ENCODE measurements at places on chromosomes 5 and 9.

DNA sequence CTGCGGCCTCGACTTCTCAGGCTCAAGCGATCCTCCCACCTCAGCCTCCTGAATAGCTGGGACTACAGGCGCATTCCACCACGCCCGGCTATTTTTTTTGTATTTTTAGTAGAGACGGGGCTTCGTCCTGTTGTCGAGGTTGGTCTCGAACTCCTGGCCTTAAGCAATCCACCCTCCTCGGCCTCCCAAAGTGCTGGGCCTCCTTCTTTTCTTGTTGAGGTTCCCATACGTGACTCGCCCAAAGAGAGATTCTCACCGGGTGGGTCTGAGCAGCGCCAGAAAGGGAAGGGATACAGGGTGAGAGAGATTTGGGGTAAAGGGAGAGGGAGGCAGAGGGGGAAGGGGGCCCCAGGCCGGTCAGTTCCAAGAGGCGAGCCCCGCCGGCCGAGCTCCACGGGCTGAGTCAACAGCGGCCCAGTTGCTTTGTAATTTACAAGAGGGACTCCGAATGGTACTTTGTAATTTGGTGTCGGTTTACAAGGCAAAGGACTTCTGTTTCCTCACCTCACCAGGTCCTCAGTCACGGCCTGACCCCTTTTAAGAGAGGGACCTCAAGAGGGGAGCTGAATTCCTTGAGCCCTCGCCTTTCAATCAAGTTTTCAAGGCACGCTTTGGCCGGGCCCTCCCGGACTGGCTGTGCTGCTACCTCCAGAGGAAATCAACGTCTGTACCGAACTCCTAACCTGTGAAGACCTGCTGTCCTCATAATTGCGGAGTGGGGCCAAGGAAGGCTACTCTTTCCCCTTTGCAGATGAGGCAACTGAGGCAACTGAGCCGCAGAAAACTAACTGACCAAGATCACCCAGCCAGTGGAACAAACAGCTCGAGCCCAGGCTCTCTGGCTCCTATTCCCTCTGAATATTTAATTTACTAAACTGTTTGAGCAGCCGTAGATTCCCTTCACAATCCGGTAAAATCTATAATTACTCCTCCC is 3.3 kb upstream of the DMRT2 start:
- no peak for DNase-seq

DNA sequence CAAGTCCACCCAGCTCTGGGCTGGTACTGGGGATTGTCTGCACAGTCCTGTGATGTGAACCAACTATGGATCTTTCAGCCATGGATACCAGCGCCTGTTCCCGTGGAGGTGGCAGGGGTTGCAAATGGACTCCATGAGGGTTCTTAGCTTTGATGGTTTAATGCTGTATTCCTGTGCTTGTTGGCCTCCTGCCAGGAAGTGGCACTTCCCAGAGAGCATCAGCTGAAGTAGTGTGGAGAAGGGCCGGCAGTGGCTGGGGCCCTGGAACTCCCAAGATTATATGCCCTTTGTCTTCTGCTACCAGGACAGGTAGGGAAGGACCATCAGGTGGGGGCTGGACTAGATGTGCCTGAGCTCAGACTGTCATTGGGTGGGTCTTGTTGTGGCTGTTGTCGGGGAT is 1104.8 kb upstream of the COX7C start:
- DNase-seq: no peak

DNA sequence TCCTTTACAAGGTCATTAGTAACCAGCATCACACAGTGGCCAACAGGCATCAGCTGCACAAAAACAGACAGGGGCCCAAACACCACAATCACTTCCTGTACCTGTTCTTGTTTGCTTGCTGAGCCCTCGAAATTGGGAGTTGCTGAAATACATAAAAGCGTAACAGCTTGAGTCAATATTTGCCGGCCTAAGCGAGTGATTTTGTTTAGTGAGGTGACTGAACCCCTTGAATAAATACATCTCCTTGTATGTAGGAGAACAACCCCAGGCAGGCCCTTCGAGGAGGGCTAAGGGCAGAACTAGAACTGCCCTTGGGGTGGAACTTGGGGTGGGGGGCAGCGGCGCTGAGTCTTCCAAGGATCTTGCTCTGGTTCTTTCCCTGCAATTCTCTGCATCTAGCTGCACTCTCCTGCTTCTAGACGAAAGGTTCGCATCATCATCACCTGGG is 502.5 kb downstream of the RASEF start:
- DNase-seq: no peak

GRCh38 chr5:111655169-111655924 is 101.6 kb downstream of the NREP start:
- DNase-seq: no peak

DNA sequence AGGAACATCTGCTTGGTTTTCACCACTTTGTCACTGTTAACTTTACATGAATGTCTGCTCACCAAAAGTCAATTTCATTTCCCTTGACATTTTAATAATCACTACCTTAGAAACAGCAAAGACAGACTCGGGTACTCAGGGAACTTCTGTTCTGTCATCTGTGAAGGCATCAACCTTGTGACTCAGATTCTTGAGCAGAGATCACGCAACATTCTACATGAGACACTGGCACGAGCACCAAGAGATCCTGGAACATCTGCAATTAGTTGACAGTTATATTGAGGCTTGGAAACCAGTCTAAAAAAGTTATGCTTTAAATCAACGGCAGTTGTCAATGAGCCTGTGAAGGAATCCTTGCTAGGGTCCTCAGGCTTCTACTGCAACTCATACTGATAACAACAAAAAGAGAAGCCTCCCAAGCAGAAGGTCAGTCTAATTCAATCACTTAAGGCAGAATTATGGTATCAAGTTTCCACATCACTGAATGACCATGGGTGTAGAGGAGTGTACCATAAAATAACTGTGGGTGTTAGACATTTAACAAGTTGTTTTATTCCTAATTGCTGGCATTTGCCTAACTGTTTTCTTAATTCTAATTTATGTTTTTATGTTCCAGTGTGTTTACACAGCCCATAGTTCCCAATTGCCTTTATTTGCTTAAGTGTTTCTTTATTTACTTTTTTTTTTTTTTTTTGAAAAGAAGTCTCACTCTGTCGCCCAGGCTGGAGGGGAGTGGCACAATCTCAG is 3.3 kb upstream of the PBX3 start:
- no peak for DNase-seq

- DNase-seq: no peak
Measured at GRCh38 chr5:80437326-80437725, 29.5 kb downstream of the ZFYVE16 start.

DNA sequence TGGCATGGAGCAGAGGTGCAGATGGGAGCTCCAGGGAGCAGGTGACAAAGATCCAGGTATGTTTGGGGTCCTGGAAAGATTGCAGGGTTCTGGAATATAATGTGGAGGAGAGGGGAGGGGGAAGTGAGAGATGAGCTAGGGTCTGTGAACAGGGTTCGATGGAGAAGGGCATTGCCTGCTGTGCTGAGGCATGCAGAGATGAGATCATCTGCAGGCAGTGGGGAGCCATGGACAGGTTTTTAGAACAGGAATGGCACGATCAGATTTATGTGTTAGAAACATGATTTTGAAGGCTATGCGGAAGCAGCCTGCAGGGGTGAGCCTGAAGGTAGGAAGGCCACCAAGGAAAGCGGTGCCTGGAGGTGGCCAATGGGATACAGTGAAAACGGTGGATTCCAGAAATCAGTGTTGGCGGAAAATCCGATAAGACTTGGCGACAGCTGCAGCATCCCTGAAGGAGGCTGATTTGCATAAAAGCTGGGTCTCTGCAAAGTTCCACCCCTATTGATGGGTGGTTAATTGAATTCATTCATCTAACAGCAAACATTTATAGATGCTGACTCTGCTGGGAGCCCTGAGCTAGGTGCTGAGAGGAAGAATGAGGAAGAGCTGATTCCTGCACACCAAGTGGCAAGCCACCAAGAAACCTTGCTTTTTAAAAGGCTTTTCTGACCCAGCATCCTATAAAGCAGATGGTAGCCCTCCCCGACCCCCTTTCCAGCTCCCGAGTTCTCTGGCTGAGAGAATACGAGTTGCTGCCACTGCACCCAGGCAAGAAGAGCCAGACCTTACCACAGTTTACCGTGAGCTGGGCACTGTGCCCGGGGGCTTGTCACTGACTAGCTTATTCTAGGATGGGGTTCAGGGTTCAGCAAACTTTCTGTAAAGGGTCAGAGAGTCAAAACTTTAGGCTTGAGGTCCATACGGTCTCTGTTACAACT is 139.2 kb upstream of the SMIM23 start:
- no peak for DNase-seq

DNA sequence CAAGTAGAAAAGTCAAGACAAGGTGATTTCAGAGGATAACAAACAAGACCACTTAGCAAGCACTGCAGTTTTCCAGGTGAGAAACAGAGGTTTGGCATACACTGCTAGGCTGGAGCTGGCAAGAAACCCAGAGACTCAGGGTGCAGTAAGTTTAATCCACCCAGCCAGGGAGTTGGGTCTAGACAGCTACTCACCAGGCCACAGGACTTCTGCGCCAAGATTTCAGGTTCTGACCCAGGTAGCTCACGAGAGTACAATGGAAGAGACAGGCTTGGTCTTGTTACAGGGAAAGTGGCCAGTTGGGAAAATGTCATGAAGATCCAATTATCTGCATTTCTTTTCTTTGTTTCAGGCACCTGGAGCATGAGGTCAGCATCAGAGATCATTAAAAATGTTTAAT is 9.8 kb downstream of the SMIM23 start:
- DNase-seq: no peak

DNA sequence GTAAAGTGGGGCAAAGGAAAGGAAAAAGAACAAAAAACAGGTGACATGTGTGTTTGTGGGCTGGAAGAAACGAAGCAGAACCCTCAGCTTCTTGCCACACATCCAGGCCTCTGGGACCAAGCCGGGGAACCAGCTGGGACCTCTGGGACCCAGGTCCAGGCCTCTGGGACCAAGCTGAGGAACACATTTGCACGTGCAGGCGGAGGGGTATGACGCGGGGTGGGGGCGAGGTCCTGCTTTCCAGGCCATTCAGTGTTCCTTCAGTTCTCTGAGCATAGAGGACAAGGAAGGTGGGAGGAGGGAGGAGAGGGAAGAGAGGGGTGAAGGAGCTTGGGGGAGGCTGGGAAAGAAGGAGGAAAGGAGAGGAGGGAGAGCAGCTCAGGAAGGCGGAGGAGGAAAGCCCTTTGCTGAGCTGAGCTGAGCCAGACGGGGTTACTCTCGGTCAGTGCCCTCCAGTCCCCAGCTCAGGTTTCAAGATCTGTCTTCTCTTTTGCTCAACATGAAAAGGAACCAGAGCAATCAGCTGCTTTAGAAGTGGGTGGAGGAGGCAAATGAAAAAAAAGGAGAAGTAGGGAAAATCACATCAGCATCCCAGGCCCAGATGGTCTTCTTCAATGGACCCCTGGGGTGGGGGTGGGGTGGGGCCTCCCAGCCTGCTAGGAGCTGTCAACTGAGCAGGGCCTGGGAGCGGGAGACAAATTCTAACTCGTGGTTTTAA is 59.1 kb downstream of the ABCA1 start:
- DNase-seq: no peak

GRCh38 chr5:574906-575305 is 37.2 kb upstream of the CEP72 start:
- DNase-seq: no peak

DNA sequence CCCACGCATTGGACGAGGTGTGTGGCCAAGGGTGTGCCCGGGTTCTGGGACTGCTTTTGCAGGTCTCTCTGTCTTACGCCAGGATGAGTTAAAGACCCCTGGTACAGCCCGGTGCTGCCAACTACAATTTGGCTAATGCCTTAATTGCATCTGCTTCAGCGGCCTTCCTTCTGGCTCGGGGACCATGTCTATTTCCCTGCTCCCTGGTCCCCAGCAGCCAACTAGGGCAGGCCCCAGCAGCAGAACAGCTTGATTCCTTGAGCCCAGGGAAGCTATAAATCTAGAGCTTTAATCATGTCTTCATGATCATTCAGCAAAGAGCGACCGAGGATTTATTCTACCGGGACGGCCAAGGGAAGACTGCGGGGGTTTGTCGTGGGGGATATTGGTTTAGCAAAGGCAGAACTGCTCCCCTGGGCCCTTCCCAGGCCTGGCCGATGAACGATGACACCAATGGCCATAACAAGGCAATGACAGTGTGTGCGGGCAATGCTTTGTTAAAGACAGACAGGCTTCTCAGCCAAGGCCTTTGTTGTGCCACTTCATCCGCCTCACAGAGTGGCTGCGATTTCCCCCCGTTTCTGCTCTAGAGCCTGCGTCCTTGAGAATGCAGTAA is 51.4 kb downstream of the CFAP77 start:
- DNase-seq: no peak

GRCh38 chr9:107251756-107252322 is 31.2 kb upstream of the RAD23B start:
- DNase-seq: no peak

GRCh38 chr5:160049099-160049498 is 40.2 kb downstream of the TTC1 start:
- DNase-seq: no peak

DNA sequence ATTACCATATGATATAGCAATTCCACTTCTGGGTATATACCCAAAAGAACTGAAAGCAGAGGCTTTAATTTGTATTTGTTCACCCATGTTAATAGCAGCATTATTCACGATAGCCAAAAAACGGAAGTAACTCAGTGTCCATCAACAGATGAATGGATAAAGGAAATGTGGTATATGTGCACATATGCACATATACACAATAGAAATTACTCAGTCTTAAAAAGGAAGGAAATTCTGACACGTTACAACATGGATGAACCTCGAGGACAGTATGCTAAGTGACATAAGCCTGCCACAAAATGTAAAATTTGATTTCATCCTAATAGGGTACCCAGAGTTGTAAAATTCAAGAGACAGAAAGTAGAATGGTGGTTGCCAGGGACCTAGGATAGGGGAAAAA is 54.9 kb downstream of the NUP155 start:
- DNase-seq: no peak

DNA sequence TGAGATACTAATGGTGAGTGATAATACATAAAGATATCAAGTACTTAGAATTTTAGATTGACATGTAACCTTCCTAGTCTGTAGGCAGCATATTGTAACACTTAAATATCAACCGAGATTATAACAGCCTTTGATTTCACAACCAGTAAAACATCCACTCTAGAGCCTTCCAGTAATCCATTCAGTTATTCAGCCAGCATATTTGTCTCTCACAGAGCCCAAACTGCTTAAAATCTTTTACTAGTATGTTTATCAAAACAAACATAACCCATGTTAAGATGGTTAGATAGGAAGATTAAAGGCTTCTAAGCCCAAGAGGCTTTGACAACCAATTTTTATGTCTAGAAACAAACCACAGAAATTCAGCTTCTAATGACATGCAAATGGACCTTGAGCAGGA is 177.9 kb upstream of the FST start:
- no peak for DNase-seq

DNA sequence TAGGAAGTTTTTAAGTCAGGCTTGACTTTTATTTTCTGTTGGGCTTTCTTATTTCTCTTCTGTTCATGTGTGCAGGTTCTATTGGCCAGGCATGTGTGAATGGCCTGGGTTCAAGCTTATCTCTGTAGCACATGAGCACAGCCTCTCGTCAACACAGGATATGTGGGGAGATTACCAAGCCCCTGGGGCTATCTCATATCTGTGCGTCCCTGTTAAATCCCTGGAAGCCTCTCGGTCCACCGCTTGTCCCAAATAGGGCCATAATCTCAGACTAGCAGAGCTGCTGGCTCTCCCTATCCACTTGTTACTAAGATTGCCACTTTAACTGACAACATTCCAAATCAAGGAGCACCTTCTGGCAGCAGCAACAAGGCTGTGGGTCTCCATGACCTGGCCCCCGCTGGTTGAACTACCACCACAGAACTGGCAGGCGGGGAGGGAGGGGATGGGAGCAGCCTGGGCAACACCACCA is 28.4 kb upstream of the EBF1 start:
- no peak for DNase-seq

- DNase-seq: no peak
Measured at GRCh38 chr9:128294142-128294541, 18.1 kb downstream of the SWI5 start.

GRCh38 chr5:181189962-181190710 is 14.9 kb downstream of the TRIM7 start:
- DNase-seq: no peak

Measured in stimulated activated CD8-positive, alpha-beta memory T cell treated with anti-CD3 and anti-CD28 coated beads, Interleukin-15, amount 100 ng/mL, for 24 hours (primary cell).